Endodermal cell (in vitro differentiated cells): ENCODE measurements at places on chromosomes 6 and 20. TPM values are rescaled to one million over a fixed set of nuclear protein-coding genes. Genes with fewer than 3 reads are reported as not detected.
A peak's percentile ranks its signal among the peaks of the same experiment; 100 is the strongest.

GRCh38 chr20:42190084-42190483, 571.9 kb upstream of the CHD6 start:
- DNase-seq = no peak
- H3K27ac ChIP-seq = no peak overlapping the region
- no peaks in the 10 kb centered on the region for H3K36me3 ChIP-seq
- no peak overlapping the region for H3K4me3 ChIP-seq
- no peaks in the 10 kb centered on the region for H3K4me1 ChIP-seq

GRCh38 chr6:36743538-36744303, 46.1 kb downstream of the RAB44 start:
- H3K4me3 ChIP-seq = no peak overlapping the region
- H3K27ac ChIP-seq = no peak overlapping the region
- DNase-seq = no peak
- H3K36me3 ChIP-seq = no peaks in the 10 kb centered on the region
- H3K4me1 ChIP-seq = no peaks in the 10 kb centered on the region

DNA sequence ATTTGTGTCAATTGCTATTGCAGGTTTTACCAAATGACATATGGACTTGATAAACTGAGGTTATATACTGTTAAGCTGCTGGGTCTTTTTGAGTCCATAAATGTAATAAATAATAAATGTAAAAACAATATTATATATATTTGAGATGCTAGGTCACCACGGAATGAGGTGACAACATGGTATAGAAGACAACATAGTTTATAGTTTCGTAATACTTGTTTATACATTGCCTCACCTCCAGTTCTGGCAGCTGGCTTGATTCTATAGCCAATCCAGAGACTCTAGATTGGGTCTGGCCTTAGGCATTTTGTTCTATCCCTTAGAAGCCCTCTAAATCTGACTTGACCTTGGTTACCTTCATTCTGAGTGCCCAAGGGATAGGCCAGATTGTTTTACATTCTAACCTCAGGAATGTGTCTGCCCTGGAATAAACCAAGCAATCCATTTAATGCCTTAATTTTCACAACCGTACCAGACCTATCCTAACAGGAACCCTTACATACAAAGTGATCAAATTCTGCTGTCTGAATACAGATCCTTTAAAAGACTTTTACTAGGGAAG, 61.5 kb upstream of the STXBP5 start:
- DNase-seq = no peak
- no peaks in the 10 kb centered on the region for H3K36me3 ChIP-seq
- H3K4me3 ChIP-seq = no peak overlapping the region
- H3K27ac ChIP-seq = no peak overlapping the region
- H3K27me3 ChIP-seq = no peaks in the 10 kb centered on the region

DNA sequence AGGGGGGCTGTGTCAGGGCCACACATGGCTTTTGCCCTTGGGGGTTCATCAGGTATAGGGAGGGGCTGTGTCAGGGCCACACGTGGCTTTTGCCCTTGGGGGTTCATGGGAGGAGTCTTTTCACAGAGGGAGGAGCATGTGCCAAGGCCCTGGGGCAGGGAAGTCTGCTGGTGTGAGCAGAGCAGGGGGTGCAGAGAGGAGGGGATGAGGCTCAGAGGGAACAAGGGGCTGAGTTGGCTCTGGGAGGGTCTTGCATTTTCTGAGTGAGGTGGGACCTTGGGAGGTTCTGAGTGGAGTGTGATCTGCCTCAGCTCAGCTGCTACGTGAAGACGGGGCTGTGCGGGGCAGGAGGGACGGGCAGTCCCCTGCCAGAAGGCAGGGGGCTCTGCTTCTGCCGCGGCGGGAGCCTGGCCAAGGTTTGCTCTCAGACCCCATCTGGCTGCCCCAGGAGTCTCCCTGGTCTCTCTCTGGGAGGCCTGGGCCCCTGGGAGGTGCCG, 6.0 kb upstream of the SOX18 start:
- no peak overlapping the region for H3K4me3 ChIP-seq
- no peaks in the 10 kb centered on the region for H3K27me3 ChIP-seq
- H3K27ac ChIP-seq = no peak overlapping the region
- H3K36me3 ChIP-seq = no peaks in the 10 kb centered on the region

DNA sequence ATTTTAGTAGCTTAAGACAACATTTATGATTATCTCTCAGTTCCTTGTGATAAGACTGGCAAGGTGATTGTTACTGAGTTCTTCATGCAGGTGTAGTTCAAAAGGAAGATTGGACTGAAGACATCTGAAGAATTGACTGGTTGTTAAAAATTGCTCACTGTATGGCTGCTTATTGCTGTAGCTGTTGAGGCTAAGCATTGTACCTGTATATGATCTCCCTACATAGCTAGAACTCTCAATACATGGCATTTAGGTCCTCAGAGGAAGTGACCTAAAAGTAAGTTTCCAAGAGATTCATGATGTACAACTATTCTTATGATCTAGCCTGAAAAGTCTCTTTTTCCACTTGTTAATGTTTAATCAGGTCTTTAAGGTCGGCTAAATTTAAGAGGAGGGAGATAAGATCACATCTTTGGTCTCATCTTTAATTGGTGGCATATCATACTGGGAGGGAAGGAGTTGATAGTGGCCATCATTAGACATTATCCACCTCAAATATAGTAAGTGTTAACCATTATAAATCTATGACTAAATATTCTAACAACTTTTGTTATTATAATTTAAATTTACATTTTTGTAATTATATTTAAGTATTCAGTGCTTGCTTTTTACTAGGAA, 401.2 kb upstream of the EPHA7 start:
- no peaks in the 10 kb centered on the region for H3K27me3 ChIP-seq
- peaks cover 21% of the 10 kb centered on the region for H3K36me3 ChIP-seq
- H3K27ac ChIP-seq = no peak overlapping the region
- no peak overlapping the region for H3K4me3 ChIP-seq
- DNase-seq = no peak

DNA sequence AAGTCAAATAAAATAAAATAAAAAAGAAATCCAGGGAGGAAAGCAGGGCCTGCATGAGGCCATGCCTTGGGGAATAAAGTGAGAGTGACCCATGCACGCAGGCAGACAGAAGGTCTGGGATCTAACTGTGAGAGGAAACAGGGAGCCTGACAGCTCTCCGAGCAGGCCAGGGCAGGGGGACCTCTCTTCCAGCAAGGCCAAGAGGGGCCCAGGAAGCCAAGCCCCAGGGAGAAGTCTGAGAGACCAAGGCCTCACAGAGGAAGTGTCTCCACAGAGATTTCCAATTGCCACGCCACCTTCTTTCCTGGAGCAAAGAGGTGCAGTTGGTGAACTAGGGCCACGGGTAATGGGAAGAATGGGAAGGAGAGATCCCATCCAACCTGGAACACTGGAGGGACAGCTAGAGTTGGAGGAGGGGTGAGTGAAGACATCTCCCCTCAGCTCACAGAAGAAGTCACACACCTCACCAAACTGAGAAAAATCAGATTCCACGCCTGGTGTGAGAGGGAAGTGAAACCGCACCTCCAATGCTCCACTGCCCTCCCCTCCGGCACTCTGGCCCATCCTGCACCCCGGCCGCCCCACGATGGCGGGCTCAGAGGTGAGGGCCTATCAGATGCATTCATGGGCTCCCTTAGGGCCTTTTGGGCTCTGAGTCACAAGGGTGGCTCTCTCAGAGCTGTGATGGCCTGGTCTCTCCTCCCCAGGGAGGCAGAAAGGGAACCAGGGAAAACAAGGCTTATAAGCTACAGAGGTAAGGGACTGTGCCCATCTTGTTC, 25.1 kb upstream of the TAF8 start:
- H3K36me3 ChIP-seq = no peaks in the 10 kb centered on the region
- no peak overlapping the region for H3K27ac ChIP-seq
- H3K27me3 ChIP-seq = no peaks in the 10 kb centered on the region

DNA sequence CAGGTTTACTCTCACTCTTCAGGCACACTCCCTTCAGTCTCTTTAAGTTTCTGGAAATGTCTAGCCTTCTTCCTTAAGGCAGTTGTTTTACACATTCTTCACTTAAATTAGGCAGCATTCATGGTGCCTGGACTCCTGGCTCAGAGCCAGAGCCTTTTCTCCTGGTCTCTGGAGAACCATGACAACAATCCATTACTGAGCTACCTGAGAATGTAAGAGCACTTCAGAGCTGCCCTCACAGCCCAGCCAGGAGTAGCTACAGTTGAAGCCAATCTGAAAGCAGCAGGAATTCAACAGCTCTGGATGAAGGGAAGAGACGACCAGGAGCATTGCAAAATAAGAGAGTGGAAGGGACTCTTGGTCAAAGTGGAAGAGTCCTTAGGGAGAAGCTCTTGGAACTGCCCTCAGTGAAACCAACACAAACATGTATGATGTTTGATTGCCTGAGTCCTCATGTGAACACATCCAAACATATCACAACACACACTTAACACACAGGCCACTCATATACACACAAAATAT, 416.8 kb upstream of the SPTLC3 start:
- no peak overlapping the region for H3K4me3 ChIP-seq
- H3K4me1 ChIP-seq = no peaks in the 10 kb centered on the region
- no peaks in the 10 kb centered on the region for H3K36me3 ChIP-seq
- H3K27ac ChIP-seq = no peak overlapping the region
- DNase-seq = no peak

- no peaks in the 10 kb centered on the region for H3K4me1 ChIP-seq
- H3K27ac ChIP-seq = no peak overlapping the region
- H3K4me3 ChIP-seq = no peak overlapping the region
- H3K36me3 ChIP-seq = no peaks in the 10 kb centered on the region
These were observed 17.2 kb upstream of the ADGRF1 start for GRCh38 chr6:47059216-47059885.

- DNase-seq = no peak
- H3K27me3 ChIP-seq = peaks cover 7% of the 10 kb centered on the region
- no peaks in the 10 kb centered on the region for H3K36me3 ChIP-seq
- no peak overlapping the region for H3K4me3 ChIP-seq
These were observed 140.5 kb downstream of the TFAP2B start for GRCh38 chr6:50959081-50959641.

DNA sequence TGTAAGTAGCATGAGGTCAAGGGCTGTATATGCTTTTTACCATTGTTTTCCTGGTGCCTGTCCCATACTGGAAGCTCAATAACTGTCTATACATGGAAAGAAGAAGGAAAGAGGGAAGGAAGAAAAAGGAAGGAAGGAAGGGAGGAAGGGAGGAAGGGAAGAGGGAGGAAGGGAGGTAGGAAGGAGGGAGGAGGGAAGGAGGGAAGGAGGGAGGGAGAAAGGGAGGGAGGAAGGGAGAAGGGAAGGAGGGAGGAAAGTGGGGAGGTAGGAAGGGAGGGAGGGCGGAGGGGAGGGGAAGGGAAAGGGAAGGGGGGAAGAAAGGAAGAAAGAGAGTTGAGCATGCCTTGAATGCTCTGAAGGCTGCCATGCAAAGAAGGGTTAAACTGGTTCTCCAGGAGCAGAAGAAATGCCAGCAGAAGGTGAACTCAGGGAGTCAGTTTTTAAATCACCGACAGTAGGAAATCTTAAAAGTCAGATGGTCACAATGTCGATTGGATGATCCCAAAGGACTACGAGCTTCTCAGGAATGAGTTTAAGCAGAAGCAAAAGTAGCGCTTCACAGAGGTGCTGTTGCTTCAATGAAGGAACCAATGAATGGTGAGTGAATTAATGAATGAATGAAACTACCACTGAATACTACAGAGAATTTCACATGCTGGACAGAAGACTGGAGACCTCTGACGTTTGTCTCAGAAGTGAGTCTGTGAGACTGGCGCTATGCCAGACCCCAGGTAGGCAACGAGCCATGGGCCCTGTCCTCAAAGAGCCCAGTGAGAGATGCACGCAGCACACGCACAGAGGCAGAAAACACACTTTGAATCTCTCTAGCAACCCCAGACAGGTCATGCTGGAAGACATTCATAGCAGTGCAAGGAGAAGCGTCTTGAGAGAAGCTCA, 117.6 kb downstream of the MRPL14 start:
- DNase-seq = peak; percentile 40
- no peaks in the 10 kb centered on the region for H3K27me3 ChIP-seq
- H3K36me3 ChIP-seq = no peaks in the 10 kb centered on the region
- peaks cover 11% of the 10 kb centered on the region for H3K4me1 ChIP-seq
- H3K4me3 ChIP-seq = no peak overlapping the region

DNA sequence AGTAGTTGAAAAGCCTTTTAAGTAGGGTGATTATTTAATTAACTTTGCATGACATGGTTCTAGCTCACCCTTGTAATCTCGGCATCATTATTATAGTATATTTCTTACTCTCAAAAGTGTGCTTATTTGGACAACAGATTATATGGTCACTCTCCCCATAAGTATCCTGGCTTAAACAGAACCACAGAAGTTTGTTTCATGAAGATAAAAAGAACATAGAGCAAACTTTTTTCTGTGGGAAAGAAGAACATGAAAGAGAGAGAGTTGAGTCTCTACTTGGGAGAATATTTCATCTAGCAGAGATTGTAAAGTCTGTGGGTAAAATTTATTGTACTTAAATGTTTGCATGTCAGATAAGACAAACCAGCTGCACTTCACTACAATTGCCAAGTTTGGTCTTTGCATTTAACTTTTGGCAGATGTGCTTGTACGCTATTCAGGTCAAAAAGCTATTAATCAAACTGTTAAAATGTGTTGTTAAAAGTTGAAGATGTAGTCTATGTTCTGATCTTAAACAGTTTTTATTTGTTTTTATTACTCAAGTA, 33.4 kb upstream of the PRIM2 start:
- no peak overlapping the region for H3K4me3 ChIP-seq
- DNase-seq = no peak
- H3K27me3 ChIP-seq = no peaks in the 10 kb centered on the region
- no peaks in the 10 kb centered on the region for H3K36me3 ChIP-seq

GRCh38 chr6:39819676-39820075, 27.5 kb downstream of the DAAM2 start:
- peaks cover 4% of the 10 kb centered on the region for H3K4me1 ChIP-seq
- H3K27ac ChIP-seq = no peak overlapping the region
- no peaks in the 10 kb centered on the region for H3K27me3 ChIP-seq
- no peaks in the 10 kb centered on the region for H3K36me3 ChIP-seq
- no peak for DNase-seq

GRCh38 chr20:9608639-9609340, 94.4 kb downstream of the LAMP5 start:
- no peak overlapping the region for H3K4me3 ChIP-seq
- no peak for DNase-seq
- no peak overlapping the region for H3K27ac ChIP-seq

DNA sequence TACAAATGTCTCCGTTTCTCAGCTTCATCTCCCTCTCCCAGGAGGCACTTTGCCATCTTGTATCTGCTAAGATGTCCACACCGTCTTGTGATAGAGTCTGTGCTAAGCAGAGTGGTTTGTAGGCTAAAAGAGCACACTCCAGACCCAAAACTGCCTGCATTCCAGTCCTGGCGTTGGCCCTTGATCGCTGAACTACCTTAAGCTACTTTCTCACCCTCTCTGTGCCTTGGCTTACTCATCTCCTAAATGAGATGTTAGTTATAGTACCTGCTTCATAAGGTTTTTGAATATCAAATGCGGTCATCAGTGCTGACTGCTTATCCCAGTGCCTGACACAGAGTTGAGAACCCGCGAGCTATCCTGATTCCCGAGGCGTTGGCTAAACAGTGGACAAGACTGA, 14.0 kb downstream of the CASS4 start:
- no peaks in the 10 kb centered on the region for H3K27me3 ChIP-seq
- H3K27ac ChIP-seq = no peak overlapping the region
- no peak for DNase-seq
- no peak overlapping the region for H3K4me3 ChIP-seq

GRCh38 chr6:11977193-11977592, 34.9 kb upstream of the HIVEP1 start:
- no peak for DNase-seq
- no peaks in the 10 kb centered on the region for H3K27me3 ChIP-seq
- no peaks in the 10 kb centered on the region for H3K4me1 ChIP-seq
- no peaks in the 10 kb centered on the region for H3K36me3 ChIP-seq
- no peak overlapping the region for H3K4me3 ChIP-seq

Gene HEY2
- 4.3 and 5.2 TPM in 2 replicates for total RNA-seq

Gene SLA2
- 0.44 to 1.2 TPM (median 0.84 TPM) in 3 replicates for total RNA-seq

Gene ID1
- total RNA-seq = 401 and 447 TPM in 2 replicates

Gene SLC22A2
- 0.64 TPM in 1 of 2 replicates, not detected in the other for total RNA-seq

Gene SLCO4A1
- 4.8 and 5.0 TPM in 2 replicates for total RNA-seq
